ENCODE measurements at places on chromosomes 11 and 22.
A peak's percentile ranks its signal among the peaks of the same experiment; 100 is the strongest.

- peak; percentile 29 for DNase-seq
These were observed 267.7 kb downstream of the LARGE1 start for GRCh38 chr22:33652615-33653014.

- DNase-seq = no peak
These were observed at the start of gene CD3D for GRCh38 chr11:118342503-118343161. Gene CD3D (minus strand): TSS chr11:118342705. CDS start chr11:118342607, 98 bp downstream.

DNA sequence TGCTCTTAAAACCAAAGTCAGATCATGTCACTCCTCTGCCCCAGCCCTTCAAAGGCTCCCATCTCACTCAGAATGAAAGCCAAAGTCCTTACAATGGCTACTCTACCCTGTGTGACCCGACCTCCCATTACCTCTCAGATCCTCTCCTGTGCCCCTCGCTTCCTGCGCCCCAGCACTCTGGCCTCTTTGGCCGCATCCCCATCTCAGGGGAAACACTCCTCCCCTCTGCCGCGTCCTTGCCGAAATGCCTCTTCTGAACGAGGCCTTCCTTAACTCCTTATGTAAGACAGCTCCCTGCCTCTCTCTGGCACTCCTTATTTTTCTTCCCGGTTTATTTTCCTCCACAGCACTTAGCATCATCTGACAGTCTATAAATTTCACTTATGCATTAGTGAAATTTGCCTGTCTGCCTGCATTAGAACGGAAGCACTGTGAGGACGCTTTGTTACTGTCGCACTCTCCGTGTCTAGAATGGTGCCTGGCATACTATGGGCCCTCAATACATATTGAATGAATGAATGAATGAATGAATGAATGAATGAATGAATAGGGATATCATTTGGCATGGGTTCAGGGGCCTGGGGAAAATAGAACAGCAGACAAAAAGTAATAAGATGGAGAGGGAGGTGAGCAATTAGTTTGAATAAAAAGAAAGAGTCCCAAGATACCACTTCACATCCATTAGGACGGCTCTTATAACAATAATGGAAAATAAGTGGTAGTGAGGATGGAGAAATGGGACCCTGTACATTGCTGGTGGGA is 137.8 kb downstream of the CEP164 start:
- DNase-seq = no peak

- DNase-seq = no peak
These were observed 105.9 kb upstream of the SLC22A12 start for GRCh38 chr11:64485074-64485473.

DNA sequence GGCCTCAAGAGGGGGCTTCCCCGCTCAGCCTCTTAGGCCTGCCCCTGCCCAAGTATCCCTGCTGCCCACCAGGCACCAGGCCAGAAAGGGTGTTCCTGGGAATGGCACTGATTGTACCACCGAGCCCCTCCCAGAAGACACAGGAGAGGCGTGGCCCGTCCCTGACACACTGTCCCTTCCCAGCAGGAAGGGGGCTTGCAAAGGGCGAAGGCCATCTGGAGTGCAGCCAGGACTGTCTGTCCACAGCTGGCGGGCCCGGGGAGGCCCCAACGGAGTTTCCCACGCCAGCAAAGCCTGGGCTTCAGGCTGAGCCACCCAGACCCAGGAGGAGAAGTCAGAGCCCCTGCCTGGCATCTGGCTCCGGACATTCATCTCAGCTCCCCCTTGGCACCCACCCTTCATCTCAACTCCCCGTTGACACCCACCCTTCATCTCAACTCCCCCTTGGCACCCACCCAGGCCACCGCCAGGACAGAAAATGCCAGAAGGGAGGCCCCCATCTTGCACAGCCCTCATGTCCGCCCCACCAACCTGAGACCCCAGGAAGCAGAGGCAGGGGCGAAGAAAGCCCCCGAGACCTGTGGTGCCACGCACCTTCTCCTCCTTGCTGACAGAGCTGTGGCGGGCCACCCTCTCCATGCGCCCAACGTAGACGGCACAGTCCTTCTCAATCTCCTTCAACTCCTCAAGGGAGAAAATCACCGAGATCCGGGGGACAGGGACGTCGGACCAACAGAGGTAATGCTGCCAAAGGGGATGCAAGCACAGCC is 19.4 kb downstream of the TUBGCP6 start:
- DNase-seq = no peak

DNA sequence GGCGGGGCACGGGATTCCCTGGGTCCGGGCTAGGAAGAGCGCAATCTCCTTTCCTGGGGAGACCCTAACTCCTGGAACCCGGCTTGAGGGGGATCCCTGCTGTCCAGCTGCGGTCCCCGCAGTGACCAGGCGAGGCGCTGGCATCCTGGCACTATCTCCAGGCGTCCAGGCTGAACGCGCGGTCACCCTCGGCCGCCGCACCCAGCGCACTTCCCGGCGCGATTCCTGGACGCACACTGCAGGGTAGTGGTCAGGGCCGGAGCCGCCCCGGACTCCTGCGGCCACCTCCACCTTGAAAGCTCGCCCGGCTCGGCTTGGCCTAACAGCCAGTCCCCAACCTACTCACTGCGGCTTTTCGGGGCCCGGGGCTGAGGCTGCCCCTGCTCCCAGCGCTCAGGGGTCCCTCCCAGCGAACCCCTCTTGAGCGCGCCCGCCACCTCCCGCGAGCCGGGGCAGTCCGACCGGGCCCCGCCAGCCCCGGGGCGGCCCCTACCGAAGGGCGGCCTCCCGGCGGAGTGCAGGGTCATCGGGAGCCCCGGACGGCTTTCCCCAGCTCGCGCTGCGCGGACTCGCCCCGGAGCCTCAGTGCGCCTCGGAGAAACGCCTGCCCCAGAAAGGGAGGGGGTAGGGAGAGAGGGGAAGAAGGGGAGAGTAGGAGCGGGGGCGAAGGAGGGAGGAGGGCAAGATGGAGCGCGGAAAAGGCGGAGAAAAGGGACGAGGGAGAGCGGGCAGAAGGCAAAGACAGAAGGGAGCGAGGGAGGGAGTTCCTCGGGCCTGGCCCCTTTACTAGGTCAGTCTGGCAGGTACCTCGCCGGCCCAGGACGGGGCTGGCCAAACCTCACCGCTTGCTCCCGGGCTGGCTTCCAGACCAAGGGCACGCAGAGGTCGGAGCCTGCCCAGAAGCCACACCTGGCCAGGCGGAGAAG is 1.0 kb downstream of the POU2AF3 start:
- no peak for DNase-seq

DNA sequence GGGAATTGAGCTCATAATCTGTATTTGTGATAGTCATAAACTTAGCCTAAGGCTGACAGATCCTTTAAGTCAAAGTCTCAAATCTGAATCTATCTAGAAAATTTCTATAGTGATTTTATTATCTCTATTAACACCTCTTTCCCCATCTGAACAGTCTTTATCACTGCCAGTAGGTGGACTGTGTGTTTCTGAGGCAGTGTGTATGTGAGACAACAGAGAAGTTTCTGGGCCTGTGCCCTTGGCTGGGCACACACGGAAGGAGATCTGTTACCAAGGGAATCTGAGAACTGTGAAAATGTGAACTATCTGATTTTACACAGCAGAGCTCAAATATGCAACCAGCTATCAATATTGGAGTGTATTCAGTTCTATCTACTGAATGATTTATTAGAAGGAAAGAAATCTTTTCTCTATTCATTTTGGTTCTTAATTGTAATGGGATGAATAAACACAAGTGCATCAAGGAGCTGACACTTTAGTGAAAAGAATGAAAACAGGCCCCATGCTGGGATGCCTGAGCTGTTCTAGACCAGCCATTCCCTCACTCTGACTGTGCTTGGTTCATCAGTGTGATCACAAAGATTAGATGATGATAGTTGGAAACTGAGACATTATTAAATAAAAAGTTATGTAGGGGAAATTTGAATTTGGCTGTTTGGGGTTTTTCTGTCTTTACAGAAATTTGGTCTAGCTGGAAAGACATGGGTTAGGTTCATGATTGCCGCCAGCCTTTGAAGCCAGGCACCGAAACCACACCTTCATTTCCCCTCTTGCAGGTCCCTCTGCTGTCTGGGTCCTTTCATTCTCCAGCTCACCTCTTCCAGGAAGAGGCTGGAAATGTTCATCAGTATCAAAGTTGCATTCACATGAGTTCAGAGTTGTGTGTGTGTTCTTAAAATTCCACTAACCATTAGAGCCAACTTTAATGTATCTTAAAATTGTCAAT is 68.1 kb downstream of the LIF start:
- DNase-seq = no peak

DNA sequence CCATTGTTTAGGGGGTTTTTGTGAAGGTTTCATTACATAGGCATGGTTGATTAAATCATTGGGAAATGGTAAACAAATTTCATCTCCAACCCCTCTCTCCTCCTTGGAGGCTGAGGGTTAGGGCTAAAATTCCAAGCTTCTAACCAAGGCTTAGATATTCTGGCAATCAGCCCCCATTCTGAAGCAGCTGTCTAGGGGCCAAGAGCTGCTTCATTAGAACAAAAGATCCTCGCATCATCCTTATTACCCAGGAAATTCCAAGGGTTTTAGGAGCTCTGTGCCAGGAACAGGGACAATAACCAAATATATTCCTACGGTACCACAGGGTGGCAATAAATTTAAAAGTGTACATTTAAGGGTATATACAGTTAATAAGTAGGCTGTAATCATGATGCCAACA is 22.5 kb upstream of the EED start:
- DNase-seq = no peak

- DNase-seq = no peak
These were observed 89.8 kb downstream of the RTL6 start for GRCh38 chr22:44407987-44408828.

DNA sequence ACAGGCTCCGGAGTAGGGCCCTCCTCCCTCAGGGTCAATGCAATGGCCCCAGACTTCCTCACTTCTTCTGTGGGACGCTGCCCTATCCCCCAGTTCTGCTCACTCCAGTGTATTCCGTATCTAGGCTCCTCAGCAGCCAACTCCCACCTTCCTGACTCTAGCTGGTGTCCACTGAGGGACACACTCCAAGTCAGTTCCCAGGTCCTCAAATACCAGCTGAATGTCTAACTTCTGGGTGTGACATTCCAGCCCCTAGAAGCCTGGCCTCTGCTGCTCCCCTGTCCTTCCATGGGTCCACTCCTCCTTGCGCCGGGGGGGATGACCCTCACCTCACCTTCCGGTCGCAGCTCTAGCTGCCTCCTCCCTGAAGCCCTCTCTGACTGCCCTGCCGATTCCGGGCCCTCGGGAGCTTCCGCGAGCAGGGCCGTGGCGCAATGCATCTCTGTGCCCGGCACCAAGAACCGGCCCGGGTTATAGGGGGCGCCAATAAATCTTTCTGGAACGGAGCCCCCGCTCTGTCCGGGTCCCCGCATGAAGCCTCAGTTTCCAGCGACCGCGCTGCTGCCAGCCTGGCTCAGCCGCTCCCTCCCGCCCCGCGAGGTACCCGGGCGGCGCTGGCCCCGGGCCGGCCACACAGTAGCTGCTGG is 15.4 kb downstream of the BAD start:
- DNase-seq = no peak
